Right renal pelvis (tissue), 4 donors: ENCODE measurements at places on chromosomes 16 and 17.

- DNase-seq, result no peak
Observed at GRCh38 chr16:17228048-17228707, 242.6 kb downstream of the XYLT1 start.

GRCh38 chr16:48539485-48540221 lies 70.3 kb downstream of the N4BP1 start:
- no peak for DNase-seq

- no peak for DNase-seq
Observed at GRCh38 chr17:896953-897661, 82.5 kb downstream of the NXN start.

DNA sequence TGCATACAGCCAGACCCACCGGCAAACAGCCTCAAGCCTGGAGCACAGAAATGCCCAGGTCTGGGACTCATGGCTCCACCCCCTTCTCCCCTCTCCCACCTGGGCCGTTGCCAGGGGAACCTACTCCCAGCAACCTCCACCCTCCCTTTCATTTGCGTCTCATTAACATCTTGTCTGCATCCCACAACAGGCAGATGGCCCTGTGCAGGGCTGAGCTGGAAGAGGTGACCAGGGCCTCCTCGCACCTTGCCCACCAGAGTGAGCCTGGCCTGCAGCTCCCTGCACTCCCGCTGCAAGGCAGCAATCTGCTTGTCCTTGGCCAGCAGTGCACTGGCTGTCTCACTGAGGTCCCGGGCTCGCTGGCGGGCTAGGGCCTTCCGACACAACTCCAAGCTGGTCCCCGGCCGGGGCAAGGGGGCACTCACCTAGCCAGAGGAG lies 3.3 kb downstream of the TSPOAP1 start:
- DNase-seq, result no peak
